Activated CD4-positive, alpha-beta T cell treated with anti-CD3 and anti-CD28 coated beads, Interleukin-10, Interleukin-2, amounts not matched to agents 100 ng/mL and 50 ng/mL, durations not matched to agents 16 hours and 8 hours (primary cell): ENCODE measurements at places on chromosomes 7 and 10.
A peak's percentile ranks its signal among the peaks of the same experiment; 100 is the strongest.

DNA sequence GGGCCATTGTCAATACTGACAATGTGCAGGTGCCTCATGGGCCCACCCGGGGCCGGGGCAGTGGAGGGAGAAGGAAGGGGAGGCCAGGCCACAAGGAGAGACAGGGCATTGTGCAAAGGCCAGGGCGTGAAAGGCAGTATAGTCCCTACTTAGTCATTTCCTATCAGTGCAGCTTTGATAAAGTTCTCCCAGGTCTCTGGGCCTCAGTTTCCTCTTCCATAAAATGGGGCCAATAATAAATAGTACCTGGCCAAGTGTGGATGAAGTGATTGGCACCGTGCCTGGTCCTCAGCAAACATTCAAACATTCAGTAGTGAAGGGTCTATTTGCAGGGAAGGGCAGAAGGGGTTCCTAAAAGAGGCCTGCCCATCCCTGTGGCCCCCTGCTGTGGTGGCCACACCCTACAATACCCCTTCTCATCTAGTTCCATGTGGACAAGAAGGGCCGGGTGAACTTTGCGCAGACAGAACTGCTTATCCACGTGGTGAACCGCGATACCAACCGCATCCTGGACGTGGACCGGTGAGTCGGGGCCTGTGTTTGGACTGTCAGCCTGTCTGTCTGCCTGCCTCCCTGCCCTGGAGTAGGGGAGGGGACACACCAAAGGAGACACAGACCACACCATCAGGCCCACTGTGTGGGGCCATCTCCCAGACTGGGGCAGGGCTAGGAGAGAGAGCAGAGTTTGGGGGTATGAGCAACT is 36.9 kb upstream of the VSIR start:
- no peak for DNase-seq

- DNase-seq, result no peak
Observed at GRCh38 chr7:136058546-136058945, 81.4 kb upstream of the MTPN start.

- DNase-seq, result peak; percentile 9
Observed at GRCh38 chr10:93745408-93746065, 12.2 kb upstream of the LGI1 start.

DNA sequence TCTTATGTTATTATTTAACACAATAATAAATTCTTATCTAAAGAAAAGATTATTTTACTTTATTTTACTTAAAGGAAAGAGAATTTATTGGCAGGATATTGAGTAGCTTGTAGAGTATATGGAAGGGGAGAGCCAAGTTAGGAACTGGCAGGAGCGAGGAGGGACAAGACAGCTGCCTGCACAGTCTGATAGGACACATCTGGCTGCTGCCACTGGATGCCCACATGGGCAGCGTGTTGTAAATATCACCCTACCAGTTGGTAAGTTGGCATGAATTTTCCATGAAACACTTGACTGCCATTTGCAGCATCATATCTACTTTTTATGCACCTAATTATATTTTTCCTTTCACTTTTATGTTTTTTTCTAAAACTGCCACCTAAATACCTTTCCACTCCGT is 19.6 kb downstream of the SRI start:
- DNase-seq, result no peak

DNA sequence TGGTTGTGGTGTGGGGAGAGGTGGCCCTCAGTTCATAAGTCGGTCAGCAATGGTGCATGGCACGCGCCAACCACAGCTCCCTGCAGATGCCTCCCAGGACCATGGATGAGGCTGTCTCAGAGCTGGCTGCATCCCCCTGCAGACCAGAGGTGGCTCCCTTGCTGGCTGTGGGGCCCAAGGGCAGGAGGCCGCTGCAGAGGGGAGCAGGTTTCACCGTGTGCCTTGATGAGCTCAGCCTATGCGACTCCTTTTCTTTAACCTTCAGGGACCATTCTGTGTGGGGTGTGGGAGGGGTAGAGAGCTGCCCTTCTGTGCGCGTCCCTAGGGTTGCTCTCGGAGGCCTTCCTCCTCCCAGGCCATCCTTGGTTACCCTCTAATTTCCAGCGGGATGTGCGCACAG is 152.4 kb downstream of the ACTR3B start:
- DNase-seq, result no peak

DNA sequence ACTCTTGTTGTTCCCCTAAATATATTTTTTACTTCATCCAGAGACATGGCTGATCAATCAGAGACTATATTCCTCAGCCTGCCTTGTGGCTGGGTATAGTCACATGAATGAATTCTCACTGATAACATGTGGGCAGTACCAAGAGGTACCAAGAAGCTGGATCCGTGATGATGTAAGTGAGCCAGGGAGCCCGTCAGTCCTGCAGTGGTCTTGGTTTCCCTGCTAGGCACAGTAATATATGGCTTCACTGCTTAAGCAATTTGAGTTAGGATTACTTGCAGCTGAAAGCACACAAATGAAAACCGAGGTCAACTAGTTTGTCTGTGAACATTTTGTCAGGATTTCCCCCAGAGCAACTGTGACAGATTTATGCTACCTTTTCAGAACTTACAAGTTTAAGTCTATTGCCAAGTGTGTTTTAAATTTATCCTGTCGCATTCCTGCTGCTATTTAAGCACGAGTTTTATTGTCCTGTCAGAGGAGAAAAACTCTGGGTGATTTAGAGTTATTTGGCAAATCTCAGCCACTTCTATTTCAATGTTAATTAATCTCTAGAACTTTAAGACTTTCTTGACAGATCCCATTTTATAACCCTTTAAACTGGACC is 381.8 kb downstream of the PHF14 start:
- no peak for DNase-seq

- DNase-seq, result peak; percentile 89
Observed at GRCh38 chr10:133307776-133308420, 774 bp downstream of the TUBGCP2 start.

DNA sequence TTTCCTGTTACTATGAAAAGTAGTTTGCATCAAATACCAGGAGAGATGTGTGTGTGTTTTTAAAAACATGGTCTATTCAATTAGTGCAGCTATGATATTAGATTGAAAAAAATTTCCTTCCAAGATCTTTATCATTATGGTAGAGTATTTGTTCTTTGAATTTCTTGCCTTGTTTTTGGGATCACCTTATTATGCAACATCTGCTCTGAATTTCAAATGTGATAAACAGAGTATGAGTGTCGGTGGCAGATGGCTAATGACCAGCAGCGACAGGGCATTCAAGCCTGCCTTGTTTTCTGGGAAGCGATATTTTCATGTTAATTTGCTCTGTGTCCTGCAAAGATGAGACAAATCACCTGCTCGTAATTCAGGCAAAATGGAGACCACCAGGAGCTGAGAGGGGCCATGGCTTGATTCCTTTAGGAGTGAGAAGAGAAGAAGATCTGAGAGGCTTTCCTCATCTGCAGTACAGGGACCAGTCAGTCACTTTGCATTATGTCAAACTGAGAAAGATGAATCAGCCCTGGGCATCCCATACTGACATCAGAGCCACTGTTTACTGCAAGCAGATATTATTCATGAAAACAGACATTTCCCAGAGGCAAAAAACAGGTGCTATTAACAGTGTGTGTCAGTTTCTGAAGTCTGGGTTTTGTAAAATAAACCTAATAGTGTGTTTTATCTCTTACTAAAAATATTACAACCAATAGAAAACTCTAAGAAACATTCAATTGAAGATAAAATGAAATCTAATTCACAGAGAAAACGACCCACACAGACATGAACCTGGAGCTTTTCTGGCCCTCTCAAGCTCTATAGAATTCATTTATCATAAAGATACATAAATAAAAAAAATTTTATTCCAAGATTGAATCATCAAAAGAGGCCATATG is 67.6 kb downstream of the CDK6 start:
- peak; percentile 87 for DNase-seq

DNA sequence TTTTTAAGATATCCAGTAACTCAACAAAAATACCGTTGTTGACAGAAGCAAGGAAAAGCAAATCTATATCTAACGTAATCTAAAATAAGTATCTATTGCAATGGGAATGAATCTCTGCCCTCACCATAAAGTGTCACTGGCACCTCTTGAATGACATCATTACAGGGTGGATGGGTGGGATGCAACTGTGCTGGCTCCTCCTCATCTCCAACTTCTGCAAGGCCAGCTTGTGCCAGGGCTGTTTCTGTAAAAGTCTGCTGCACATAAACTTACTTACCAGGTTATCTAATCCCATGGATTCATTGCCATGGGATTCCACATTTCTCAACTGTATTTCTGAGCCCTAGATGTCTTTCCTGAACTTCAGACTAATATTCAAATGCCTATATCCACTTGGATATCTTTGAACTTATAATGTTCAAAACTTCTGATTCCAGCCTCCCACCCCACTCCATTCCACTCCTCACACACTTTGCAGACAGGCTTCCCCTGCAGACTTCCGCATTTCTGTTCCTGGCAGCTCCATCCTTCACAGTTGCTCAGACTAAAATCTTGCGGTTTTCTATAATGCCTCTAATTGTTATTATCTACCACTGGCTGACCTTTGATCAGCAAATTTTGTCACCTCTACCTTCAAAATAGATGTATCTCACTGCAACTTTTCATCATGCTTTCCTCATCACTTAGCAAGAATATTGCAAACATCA is 10.7 kb downstream of the FGL2 start:
- DNase-seq, result no peak

DNA sequence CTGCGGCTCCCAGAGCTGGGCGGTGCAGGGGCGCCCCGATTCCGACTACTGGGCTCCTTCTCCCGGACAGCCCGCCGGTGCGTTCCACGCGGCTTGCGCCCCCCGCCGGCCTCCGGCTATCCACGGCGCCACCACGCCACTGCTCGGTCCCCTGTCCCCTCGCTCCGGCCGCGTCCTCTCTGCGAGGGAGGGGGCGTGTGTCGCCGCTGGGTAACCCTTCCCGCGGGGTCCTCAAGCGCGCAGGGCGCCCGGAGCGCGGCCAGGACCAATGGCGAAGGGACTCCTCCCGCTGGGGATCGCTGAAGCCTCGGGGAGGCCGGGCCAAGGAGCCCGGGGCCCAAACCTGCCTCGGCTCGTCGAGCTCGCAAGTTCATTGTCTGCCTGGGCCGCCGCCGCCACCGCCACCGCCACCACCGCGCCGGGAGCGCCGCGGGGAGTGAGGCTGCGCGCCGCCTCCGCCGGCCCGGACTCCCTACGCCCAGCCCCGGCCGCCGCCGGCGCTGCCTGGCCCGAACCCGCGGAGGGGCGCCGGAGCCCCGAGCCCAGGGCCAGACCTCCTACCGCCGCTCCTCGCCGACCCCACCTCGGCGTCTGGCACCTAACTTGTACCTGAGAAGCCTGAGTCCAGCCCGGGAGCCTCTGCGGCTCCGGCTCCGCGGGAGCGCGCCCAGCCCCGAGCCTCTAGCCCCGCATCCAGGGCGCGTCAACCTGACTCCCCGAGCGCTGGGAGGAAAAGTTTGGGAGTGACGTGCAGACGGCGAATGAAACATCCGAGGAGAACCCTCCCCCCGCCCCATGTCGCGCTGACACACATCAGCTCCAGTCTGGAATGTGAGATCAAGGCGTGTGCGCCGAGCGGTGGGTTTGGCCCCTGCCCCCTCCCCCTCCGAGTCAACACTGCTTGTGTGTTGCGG is at the start of gene CHST15:
Gene CHST15, minus strand, starts transcription at position 739 of the 914 bp plus-strand sequence. CDS start 47,386 bp downstream, outside the sequence.
- peak; percentile 11 for DNase-seq

DNA sequence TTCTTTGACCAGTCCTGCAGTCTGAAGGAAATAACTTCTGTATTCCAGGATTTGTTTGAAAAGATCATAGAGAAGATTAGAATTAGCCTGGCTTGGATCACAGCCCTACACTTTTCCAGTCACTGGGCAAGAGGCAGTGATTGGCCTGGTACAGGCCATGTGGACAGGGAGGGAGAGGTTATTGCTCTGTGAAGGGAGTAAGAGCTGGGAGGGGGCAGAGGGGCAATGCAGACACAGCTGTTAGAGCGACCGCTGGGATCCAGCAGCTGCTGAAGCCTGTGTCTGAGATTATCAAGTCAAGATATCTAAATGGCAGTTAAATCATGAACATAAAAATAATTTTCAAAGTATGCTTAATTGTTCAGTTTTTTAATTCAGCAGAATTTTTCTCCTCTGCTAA is 257.3 kb downstream of the SDK1 start:
- DNase-seq, result no peak

DNA sequence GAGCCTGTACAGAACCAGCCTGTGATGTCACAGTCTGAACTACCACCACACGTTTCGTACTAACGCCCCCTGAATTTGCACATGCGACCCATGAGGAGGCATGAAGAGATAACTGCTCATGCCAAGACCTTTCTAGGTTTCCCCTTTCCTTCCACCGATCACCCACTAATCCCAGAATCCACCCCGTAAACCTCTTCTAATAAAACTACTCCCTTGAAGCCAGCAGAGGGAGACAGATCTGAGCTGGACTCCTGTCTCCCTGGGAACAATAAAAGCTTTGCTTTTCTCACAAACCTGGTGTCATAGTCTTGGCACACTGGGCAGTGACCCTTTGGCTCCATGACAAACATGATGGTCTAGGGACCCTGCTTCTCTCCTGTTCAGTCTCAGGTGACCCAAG is 144.5 kb downstream of the FRMD4A start:
- peak; percentile 15 for DNase-seq

- DNase-seq, result no peak
Observed at GRCh38 chr7:120170834-120171233, 102.1 kb upstream of the KCND2 start.

GRCh38 chr7:107644309-107644974 is 16.2 kb upstream of the SLC26A4 start:
- no peak for DNase-seq

- no peak for DNase-seq
Observed at GRCh38 chr7:101195884-101196283, 5.0 kb downstream of the MOGAT3 start.

DNA sequence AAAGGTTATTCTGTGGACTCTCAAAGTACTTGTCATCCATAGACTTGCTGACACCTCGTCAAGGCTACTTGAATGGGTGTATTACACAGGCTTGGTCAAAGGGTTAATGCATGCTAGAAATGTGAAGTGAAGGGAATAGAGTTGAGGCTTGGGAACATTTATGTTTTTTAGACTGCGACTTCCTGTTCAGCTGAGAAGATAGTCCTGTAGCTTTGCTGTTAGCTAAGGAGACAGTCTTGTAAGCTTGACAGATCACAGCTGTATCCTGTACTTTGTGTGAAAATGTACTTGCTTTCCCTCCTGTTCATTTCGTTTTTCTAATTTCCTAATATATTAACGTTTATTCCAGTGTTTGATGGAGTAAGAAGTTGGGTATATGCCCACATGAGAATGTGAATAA is 52.1 kb downstream of the ADD3 start:
- no peak for DNase-seq

- no peak for DNase-seq
Observed at GRCh38 chr7:12588259-12588904, 17.9 kb downstream of the SCIN start.

- no peak for DNase-seq
Observed at GRCh38 chr7:65812281-65812680, 60.6 kb upstream of the VKORC1L1 start.

GRCh38 chr7:31362401-31362800 is 21.9 kb upstream of the NEUROD6 start:
- no peak for DNase-seq

- DNase-seq, result no peak
Observed at GRCh38 chr10:45155784-45156183, 155.1 kb downstream of the ZNF22 start.

DNA sequence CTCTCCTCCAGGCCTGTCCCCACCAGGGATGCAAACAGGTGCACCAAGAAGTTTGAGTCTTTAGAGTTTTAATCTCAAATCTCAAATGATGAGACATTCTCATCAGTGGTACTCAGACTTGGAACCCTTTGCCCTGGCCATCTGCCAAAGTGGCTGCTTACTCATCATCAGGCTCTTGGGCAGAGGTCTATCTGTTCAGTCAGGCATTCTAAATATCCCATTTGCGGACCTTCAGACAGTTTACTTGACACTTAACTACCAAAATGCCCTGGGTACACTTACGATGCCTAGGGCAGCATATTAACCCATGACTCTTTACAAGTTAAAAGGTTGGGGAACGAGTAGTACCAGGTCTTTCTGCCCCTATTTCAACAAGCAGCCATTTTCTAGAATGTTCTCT is 61.2 kb upstream of the YAE1 start:
- DNase-seq, result no peak
